NCI-H2107 (cell line): ENCODE measurements at places on chromosomes 16 and 17.

DNA sequence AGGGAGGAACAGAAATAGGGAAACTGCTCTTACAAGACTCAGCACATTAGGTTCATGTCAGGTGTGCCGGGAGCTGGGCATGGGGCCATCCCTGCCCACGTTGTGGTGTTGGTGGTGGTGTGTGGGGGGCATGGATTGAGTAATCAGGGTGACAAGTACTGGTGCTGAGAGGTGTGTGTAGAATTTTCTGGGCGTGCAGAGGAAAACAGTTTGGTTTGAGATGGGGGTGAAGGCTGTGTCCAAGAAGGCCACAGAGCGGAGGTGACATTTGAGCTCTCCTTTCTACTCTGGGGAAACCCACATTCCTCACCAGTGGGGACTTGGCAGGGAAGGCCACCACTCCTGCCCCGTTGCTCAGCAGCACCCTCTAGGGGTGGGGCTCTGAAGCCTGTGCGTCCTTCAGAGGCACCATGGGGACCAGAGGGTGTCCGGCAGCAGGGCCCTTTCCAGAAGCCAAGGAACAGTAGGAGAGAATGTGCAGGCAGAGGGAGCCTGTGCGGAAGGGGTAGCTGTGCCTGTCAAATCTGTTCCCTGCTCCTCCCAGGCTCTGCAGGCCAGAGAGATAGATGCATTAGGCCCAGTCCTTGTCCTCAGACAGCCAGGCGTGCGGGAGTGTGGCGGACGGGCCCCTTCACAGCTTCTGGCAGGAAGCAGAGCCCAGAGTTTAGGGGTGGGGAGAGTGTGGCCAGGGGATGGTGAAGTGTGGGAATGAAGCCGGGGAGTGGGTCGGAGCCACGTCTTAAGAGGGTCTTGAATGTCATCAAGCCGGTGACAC lies 48.7 kb upstream of the GSE1 start:
- DNase-seq = no peak

- no peak for DNase-seq
Measured at GRCh38 chr17:78764871-78765270, 17.2 kb downstream of the CYTH1 start.

- DNase-seq = no peak
Measured at GRCh38 chr17:74759941-74760340, 11.5 kb downstream of the NHERF1 start.

- DNase-seq = no peak
Measured at GRCh38 chr17:58280480-58281217, at the start of gene MPO. TSS of gene MPO (minus strand) at chr17:58280935. CDS start at chr17:58280758, 177 bp downstream.

- DNase-seq = no peak
Measured at GRCh38 chr16:89973235-89973634, 24.7 kb downstream of the DEF8 start.

DNA sequence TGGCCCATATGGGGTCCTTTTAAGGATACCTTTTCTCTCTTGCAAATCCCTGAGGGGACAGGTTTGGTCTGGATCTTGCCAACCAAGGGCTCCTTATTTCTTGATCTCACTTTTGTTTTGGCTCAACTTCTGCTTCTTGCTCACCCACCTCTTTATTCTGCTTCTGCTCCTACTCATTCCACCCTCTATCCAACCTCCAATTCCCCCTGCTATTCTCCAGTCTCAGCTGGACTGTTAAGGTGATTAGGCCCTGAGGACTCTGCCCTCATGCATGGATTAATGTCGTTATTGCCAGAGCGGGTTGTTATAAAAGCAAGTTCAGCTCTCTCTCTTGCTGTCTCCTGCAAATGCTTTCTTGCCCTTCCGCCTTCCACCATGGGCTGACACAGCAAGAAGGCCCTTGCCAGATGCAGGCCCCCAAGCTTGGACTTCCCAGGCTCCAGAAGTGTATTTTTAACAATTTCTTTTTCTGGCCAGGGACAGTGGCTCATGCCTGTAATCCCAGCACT lies 29.8 kb downstream of the LAT start:
- DNase-seq = no peak

DNA sequence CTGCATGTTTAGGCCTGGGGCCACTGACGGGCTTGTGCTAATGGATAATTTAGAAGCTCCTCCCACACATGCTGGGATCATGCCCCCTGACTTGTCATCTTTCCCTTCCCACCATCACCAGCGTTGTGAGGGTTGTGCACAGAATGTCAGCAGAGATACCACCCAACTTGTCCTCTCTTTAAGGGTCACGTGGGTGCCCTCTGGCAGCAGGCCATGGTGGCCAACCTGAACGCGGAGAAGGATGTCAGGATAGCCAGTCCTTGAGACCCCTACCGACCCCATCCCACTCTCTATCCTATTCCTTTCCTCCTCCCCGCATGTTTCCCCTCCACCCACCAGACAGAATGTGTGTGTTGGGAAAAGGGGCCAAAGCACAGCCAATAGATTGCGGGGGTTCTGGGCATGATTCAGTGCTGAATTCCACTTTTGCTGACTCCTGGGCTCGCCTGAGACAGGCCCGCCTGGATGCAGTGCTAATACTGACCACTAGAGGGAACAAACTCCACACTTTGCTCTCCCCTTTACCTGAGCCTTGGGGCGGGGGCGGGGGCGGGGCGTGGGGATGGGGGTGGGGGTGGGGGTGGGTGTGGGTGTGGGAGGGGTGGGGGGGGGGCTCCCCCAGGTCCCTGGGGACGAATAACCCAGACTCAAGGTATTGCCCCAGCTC lies at the start of gene GH2:
Gene GH2, minus strand, starts transcription at position 10 of the 667 bp plus-strand sequence. CDS start 143 bp downstream, outside the sequence.
- DNase-seq = no peak

DNA sequence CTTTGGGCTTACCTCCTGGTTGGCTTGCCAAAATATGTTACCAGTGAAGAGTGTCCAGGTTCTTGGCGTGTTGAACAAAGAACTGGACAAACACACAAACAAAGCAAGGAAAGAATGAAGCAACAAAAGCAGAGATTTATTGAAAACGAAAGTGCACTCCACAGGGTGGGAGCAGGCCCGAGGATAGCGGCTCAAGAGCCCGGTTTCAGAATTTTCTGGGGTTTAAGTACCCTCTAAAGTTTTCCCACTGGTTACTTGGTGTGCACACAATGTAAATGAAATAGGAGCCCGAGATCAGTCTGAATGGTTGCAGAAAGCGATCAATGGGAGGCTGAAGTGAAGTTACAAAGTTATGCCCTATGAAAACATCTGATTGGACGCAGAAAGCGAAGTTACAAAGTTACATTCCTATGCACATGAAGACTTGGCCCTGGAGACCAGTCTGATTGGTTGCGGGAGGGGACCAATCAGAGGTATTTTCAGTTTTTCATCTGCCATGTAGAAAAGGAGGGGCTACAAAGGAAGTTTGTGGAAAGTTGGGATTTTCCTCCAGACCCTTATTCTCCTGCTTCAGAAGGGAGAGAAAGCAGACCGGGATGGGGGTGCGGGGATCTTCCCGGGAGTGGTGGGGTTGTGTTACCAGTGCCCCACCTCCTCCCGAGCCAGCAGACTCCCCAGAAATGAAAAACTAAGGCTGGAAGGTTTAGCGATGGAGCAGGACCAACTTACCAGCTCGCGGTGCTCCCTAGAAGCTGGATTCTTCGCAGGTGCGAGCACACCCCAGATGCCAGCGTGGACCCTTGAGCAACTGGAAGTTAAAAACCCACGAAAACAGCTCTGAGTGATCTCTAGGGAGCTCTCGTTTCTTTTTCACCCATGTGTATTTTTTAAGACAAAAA lies at the start of gene SLFN12:
Gene SLFN12, minus strand, starts transcription at position 325 of the 899 bp plus-strand sequence. CDS start 9,472 bp downstream, outside the sequence.
- no peak for DNase-seq

DNA sequence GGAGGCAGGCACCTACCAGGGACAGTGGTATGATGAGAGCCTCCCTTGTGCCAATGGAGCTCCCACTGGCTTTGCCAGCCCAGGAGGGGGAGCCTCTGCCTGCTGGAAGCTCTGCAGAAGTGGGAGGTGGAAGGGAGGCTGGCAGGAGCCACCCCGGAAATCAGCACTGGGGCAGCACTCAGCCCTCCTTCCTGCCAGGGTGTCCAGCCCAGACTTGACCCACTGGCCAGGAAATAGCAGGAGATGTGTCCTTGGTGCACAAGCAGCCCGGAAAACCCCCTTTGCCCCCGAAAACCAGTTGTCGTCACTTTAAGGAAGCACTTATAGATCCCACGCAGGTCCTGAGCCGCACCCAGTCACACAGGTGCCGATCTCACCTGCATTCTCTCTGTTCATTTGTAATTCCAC lies 49.3 kb upstream of the CACNG4 start:
- DNase-seq = no peak

GRCh38 chr16:88035292-88035691 lies 84.1 kb downstream of the BANP start:
- DNase-seq = no peak

DNA sequence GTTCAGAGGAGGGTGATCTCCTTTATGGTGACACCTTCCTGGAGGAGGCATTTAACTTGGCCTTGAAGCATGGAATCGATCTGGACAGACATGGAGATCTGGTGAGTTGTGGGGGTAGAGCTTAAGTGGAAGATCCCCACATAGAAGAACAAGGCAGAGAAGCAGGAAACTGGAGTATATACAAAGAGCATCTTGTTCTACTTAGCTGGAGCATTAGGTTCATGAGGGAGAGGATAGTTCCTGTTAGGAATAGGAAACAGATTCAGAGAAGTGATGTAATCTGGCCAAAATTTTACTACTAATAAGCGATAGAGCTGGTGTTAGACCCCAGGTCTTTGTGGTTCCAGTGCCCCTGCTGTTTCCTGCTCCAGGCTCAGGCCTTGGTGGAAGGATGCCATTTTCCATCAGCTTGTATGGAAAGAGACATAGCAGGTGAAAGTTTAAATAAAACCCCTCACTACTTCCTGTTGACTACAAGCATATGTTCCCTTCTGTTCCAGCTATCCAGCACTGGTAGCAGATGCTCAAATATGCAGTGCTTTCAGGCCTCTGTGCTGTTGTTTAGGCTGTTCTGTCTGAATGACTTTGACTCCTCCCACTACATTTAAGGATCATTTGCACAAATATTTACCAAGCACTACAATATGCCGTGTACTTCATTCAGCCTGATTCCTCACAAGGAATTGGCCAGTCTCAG lies 9.4 kb downstream of the RPAIN start:
- DNase-seq = no peak

DNA sequence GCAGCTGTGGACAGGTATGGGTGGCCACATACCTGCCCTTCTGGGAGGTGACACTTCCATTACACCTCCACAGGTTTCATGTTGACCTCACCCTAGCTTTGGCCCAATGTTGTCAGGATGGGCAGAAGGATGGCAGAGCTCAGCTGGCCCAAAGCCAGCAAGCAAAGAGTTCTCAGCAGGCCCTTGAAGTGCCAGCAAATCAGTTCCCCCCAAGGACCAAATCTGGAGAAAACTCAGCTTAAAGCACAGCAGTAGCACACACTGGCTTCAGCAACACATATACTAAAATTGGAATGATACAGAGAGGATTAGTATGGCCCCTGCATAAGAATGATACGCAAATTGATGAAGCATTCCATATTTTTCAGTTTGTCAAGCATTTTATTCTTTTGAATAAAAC lies 13.4 kb downstream of the ARL4D start:
- no peak for DNase-seq
